ENCODE measurements at places on chromosomes 5 and 9.

GRCh38 chr5:168120401-168121137 lies 170.9 kb upstream of the WWC1 start:
- DNase-seq: no peak

DNA sequence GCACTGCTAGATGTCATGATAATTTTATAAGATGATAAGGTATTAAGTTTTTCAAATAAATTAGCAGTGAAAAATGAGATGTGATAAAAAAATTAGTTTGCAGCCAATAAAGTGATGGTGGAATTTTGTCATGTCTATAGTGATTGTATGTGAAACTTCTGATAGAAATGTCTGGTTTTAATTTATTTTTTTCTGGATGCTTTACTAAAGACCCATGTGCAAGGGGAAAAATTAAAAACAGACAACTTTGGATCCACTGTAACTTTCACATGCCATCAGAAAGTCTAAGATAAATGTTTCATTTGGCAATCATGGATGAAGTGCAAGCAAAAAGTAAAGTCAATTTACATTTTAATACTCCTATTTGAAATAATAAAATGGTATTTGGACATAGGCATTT lies 4.4 kb upstream of the NDUFS4 start:
- DNase-seq: no peak

DNA sequence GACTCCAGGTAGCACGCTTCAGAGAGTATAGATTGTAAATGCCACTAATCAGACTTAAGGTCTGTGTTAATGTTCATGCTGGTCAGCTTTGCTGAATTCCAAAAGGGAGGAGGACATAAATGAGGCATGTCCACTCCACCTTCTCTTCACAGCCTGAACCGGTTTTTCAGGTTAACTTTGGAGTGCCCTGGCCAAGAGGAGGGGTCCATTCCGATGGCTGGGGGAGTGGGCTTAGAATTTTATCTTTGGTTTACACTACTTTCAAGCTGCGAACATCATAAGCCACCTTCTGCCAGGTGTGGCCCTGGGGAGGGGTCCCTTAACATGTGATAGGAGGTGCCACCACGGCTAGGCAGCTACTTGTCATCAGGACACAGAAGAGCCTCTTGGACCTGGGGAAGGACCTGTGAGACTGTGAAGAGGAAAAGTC lies 24.2 kb downstream of the ABO start:
- no peak for DNase-seq

- DNase-seq: no peak
These were observed 25.3 kb upstream of the ADAMTS2 start for GRCh38 chr5:179370490-179371120.

DNA sequence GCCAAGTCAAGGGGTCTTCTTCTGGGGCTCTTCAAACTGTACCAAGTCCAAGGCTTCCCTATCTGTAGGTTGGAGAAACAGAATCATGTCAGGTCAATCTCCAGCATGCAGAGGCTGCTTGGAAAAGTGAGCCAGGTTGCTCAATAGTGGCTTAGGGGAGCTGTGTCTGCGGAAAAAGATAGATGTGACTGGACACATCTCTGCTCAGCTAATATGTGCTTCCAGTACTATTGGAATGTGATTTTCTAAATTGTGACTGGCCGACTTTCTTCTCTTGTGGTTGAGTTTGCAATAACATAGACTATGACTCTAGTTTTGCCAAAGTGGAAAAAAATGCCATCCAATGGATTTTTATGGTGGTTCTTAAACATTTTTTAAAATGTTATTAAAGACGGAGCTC lies 136.7 kb downstream of the BOD1 start:
- no peak for DNase-seq

DNA sequence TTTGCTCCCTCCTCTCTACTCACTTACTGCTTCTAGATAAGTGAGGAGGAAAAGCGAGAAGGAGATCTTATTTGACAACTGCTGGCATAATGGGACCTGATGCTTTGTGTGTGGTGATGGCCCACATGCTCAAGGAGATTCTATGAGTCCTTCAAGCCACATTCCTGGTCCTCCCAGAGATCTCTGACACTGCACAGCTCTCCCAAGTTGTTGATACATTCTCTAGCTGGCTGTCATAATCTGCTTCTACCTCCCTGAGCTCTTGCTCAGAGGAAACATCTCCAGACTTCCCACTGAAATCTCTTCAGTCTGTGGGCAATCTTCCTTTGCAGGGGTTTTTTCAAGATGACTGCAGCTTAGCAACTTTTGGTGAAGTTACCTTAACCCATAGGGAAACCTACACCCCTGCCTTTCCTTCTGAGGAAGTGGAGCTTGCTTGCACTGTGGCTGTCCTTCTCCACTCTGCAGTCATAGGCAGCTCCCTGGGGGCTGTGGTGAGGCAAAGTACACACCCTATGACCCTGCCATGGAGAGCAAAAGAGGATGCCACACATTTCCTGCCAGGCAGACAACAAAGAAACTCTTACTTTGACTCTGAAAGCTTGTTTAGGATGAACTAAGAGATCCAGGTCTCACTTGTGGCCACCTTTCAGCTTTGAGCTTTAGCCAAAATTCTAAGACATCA lies 163.8 kb downstream of the TMEM38B start:
- DNase-seq: no peak

- DNase-seq: no peak
These were observed 9.6 kb downstream of the LAMC3 start for GRCh38 chr9:131018621-131019020.

DNA sequence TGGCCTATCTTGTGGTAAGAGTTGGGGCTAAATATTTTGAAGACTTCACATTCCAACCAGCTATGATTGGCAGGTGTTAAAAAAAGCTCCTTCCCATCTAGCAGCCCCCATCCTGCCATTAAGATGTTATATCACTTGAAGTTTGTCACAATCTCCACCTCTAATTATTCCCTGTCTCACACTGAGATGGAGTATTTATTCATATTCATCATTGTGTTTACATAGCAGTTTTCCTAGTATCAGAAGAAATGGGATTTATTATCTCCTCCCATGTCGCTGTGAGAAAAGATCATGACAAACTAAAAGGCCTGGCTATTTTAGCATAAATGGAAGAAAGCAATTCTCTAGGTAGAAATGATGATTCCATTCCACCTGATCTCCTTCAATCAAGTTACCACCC lies 653.6 kb downstream of the GABRG2 start:
- DNase-seq: no peak

DNA sequence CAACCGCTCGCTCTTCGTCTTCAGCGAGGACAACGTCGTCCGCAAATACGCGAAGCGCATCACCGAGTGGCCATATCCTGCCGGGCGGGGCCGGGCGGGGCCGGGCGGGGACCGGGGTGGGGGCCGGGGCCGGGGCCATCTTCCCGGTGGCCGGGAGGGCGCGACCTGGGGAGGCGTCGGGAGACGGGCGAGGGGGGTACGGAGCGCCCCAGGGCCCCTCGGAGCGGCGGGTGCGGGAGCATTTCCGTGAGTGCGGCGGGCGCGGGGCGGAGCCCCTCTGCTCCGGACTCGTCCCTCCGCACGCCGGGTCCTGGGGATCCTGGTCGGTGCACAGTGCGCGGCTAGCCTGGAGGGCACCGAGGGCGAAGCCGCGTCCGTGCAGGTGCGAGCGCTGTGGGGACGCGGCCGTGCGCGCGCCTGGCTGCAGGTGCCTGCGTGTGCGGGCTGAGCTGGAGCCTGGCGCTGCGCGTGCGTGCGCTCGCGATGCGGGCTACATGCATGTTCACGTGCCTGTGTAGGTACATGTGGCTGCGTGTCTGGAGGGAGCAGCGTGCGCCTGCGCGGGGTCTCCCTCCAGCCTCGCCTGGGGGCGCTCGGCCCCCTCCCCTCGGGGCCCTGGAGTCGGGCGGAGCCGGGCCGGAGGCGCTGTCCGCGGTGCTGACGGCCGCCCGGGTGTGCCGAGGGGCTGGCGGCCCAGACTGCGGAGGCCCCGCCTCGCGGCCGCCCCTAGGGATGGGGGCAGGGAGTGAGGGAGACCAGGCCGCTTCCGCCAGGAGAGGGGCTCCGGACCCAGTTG lies 762 bp downstream of the CACNA1B start:
- DNase-seq: no peak

- DNase-seq: no peak
These were observed 496 bp downstream of the CXCL14 start for GRCh38 chr5:135578305-135578684.

GRCh38 chr5:179408611-179409010 lies 63.4 kb upstream of the ADAMTS2 start:
- no peak for DNase-seq

- DNase-seq: no peak
These were observed 272.2 kb downstream of the FSTL4 start for GRCh38 chr5:133340002-133340755.

DNA sequence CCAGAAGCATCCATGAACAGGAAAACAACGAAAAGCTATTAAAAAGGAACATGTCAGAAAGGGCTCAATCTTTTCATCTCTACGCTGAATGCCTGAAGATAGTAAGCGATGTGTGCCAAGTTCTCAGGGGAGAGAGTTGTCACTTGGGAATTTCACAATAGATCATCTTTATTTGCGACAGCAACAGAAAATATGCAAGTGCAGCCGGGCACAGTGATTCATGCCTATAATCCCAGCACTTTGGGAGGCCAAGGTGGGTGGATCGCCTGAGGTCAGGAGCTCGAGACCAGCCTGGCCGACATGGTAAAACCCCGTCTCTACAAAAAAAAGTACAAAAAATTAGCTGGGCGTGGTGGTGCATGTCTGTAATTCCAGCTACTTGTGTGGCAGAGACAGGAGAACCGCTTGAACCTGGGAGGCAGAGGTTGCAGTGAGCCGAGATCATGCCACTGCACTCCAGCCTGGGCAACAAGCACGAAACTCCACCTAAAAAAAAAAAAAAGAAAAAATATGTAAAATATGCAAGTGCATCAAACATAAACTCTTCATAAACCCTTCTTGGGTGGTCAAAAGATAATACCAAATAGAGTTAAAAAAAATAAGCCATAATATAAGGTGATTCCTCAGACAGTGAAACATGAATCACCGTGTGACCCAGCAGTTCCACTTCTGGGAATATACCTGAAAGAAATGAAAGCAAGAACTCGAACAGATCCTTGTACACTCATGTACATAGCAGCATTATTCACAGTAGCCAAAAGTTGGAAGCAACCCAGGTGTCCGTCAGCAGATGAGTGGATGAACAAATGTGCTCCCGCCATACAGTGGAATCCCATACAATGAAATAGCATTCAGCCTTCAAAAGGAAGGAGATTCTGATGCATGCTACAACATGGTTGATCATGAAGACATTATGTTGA lies 16.2 kb downstream of the SFXN1 start:
- DNase-seq: no peak

DNA sequence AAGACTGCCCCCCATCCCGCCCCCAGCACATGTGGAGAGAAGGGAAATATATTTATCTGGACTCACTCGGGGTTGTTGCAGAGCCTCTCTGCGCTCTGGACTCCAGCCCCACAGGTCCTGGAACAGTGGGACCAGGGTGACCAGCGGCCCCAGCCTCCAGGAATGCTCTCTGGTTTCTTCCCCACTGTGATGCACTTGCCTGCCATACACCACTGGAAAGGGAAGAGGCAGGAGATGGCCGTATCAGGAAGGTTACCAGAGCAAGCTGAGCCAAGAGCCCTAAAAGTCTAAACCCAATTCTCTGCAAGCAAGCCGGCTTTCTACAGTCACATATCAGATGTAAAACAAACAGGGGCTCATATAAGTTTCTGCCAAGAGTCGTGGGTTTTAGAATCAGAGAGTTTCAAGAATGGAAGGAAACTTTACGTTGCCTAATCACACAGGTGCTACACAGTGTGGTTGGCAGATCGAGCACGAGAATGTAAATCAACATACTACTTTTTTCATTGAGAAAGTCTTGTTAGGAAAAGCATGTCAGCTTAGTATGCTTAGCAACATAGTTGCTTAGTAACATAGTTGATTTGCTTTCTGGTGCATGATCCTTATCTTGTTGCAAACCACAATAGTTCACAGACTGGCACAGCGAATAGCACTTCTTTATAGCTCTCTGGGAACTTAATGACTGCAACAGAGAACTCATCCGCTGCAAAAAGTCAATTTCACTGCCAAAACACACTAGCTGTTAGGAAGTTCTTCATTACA lies 201.2 kb downstream of the TARS1 start:
- peak; percentile 67 for DNase-seq

DNA sequence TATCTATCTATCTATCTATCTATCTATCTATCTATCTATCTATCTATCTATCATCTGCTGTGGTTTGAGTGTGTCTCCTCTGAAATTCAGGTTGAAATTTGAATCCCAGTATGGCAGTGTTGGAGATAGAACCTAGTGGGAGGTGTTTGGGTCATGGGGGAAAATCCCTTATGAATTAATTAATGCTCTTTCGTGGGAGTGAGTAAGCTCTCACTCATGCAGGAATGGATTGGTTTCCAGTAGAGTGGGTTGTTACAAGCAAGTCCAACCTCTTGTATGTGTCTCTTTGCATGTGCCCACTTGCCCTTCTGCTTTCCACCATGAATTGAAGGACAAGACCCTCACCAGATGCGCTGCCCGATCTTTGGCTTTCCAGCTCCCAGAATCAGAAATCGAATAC lies 113.0 kb downstream of the ANXA1 start:
- DNase-seq: no peak

- no peak for DNase-seq
These were observed 11.1 kb upstream of the S100Z start for GRCh38 chr5:76838481-76839261.

DNA sequence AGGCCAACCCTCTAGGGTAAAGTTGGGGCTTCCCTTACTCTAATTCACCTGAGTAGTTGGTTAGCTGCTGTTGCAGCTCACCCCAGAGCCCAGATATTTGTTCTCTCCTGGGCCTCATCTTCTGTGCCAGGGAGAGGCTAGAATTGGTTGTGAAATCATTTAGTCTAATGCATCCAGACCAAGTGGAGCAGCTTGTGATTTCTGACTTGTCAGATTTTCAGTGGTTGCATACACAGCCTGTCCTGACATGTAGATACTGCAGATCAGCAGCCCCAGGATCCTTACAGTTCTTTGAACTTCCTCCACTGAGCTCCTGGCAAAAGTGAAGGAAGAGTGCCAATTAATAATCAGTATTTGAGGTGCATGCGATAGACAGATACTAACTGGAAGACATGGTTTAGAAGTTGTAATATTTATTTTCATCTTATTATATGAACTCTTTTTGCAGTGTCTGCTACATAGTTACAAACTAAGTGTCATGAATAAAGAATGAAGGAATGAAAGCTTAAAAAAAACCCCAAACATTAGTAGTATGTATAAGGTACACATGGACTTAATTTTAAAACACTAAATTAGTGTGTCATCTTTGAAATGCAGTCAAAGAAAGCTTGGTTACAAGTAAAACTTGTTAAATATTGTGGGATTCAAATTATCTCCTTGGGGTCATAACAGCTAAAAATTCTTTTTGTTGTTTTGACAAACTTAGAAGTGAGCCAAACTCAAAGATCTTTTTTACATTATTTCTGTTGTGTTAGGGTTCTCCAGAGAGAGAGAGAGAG lies 128.5 kb downstream of the VPS13A start:
- DNase-seq: no peak

GRCh38 chr5:132264546-132265335 lies 7.2 kb downstream of the PDLIM4 start:
- DNase-seq: no peak

- DNase-seq: peak; percentile 30
These were observed 87.6 kb downstream of the ERP44 start for GRCh38 chr9:100011062-100011681.

GRCh38 chr9:5922192-5922591 lies 31.5 kb downstream of the MLANA start:
- DNase-seq: no peak

GRCh38 chr5:120239086-120239485 lies 225.0 kb upstream of the PRR16 start:
- no peak for DNase-seq

GRCh38 chr5:93107805-93108520 lies 473.1 kb downstream of the NR2F1-AS1 start:
- DNase-seq: no peak

GRCh38 chr9:131473891-131474290 lies 28.8 kb upstream of the POMT1 start:
- DNase-seq: no peak
